ENCODE measurements at places on chromosomes 3 and 15.

GRCh38 chr3:15063656-15064286 is 1.3 kb downstream of the MRPS25 start:
- no peak for DNase-seq

GRCh38 chr15:66774001-66774814 is 72.2 kb downstream of the SMAD6 start:
- DNase-seq: peak; percentile 64

- no peak for DNase-seq
These were observed 608.3 kb downstream of the ROBO2 start for GRCh38 chr3:77648214-77648613.

- no peak for DNase-seq
These were observed 588.7 kb upstream of the CBLB start for GRCh38 chr3:106457281-106458180.

GRCh38 chr3:89184151-89184995 is 77.0 kb downstream of the EPHA3 start:
- no peak for DNase-seq

GRCh38 chr3:12186046-12186445 is 27.3 kb upstream of the TIMP4 start:
- no peak for DNase-seq
